ENCODE measurements at places on chromosomes 1 and 21.

DNA sequence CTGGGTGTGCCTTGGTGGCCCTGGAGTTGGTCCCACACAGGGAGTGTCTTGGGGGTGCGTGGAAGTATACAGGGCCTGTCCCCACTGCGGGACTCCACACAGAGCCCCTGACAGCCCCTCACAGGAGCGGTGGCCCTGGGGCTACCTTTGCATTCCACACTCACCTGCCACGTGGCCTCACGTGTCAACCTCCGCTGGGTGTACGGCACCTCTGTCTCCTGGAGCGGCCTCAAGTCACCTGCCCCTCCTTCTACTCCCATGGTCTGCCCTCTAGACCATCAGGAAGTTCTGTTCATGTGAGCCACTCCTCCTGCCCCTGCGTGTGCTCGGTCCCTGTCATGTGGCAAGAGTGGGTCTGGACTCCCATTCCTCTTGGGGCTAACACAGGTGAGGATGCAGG is 58.6 kb downstream of the FAAP20 start:
- no peak for DNase-seq

GRCh38 chr1:243301059-243301458 is 45.2 kb downstream of the SDCCAG8 start:
- DNase-seq, result no peak

GRCh38 chr1:224540535-224540934 is 75.6 kb upstream of the CNIH3 start:
- peak; percentile 19 for DNase-seq

DNA sequence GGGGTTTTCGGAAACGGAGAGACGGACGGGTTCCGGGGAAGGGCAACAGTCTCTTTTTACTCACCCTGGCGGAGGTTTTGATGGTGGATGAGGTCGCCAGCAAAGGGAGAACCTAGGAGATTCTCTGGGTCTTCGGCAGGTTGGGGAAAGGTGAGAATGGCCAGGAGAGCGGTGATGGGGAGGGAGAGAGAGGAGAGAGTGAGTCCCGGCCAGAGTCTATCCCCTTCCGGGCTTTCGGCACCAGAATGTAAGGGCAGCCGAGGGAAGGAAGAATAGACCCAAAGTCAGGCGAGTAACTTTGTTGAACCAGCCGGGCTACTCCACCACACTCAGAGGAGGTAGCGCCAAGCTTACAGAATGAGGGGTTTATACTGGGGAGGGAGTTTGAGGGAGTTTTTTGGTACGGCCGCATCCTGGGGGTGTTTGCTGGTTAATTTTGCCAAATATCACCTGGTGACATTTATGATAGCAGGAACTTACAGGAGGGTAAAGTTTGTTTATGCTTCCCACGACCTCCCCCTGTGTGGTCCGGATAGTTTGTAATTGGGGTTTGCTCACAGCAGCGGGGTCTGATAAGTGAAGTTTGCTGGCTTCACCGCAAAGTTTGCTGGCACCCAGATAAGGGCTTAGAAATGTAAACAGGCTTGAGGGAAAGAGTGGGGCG is 141.1 kb upstream of the ETV3 start:
- no peak for DNase-seq

GRCh38 chr1:237282208-237282783 is 240.3 kb downstream of the RYR2 start:
- no peak for DNase-seq

DNA sequence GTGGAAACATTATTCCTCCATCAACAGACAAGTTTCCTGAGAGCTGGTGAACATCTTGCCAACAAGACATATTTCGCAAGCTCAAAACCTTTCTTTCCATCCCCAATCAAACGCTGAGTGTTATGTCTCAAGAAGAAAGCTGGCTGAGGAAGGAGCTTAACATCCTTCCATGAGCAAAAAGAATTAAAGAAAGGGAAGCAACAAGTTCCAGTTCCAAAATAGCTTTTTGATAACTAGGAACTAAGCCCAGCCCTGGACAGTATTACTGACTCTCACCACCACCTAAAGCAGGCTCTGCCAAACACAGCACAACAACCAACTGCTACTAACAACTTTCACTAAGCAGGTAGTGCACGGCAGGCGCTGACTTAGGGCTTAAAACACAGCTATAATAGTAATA is 50.2 kb downstream of the CAPZB start:
- DNase-seq, result peak; percentile 73

DNA sequence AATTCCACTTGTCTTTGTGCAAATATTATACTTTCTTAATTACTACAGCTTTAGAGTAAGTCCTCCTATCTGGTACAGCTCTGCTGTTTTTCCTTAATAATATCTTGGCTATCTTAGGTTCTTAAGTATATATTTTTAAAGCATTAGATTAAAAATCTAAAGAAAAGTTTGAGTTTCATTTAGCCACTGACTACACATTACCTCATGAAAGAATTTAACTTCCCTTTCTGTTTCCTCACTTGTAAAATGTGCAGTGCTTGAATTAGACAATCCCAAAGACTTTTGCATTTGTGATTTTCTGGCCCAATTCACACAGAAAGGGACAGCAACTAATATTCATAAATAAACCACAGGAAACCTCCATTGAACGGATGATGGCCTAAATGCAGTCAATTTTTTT is 126.4 kb upstream of the SAMSN1 start:
- no peak for DNase-seq

DNA sequence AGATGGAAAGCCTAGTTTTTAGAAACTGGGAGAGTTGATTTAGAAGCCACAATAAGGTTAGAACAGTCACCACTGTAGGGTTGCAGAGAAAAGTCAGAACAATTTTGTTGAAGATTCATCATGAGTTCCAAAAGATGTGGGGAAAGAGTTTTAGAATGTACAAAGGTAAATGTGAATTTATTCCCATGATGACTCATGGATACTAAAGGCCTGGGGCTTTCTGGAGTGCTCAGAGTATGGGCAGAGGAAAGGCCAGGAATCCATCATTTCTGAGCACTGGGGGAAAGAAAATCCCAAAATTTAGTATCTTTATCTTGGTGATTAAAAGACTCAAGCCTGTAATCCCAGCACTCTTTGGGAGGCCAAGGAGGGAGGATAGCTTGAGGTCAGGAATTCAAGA is 17.8 kb downstream of the YBX1 start:
- peak; percentile 27 for DNase-seq

DNA sequence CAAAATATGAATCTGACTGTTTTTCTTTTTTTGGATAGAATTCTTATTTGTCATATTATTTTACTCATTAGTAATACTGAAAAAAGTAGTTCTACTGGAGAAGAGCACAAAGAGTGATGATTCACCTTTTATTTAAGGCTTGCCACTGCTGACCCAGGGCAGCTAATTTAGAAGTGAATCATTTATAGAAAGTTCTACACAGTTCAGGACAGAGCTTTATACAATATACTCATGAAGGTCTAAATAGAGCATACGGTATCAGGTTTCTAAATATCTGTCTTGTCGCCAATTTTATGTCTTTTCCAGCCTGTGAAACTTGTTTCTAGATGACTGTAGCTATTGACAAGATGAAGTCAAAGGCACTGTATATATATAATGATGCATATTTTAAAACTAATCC is 25.0 kb downstream of the GIPC2 start:
- peak; percentile 69 for DNase-seq

DNA sequence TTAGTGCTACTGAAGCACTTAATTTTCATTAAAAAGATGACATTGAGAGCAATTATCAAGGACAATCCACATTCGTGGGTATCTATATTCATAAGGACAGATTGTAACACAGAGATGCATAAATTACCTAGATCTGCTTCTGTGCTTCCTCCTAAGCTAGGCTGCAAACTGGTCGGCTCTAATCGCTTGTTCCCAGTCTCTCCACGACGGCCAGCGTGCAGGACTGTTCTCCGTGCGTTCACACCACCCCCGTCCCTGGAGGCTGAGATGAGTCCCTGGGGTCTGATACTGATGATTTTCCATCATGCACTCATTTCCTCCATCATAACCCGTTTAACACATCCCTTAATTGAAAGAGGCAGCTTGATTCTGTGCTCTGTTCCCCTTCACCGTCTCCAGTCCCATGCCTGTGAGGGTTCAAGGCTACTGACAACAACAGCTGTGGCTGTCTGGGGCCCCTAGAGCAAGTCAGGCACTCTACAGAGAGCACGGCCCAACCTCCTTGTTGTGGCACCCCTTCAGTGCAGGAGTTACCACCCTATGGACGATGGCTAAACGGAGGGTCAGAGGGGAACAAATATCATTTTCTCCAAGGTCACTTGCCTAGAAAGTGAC is 469.6 kb downstream of the NPHP4 start:
- DNase-seq, result no peak

DNA sequence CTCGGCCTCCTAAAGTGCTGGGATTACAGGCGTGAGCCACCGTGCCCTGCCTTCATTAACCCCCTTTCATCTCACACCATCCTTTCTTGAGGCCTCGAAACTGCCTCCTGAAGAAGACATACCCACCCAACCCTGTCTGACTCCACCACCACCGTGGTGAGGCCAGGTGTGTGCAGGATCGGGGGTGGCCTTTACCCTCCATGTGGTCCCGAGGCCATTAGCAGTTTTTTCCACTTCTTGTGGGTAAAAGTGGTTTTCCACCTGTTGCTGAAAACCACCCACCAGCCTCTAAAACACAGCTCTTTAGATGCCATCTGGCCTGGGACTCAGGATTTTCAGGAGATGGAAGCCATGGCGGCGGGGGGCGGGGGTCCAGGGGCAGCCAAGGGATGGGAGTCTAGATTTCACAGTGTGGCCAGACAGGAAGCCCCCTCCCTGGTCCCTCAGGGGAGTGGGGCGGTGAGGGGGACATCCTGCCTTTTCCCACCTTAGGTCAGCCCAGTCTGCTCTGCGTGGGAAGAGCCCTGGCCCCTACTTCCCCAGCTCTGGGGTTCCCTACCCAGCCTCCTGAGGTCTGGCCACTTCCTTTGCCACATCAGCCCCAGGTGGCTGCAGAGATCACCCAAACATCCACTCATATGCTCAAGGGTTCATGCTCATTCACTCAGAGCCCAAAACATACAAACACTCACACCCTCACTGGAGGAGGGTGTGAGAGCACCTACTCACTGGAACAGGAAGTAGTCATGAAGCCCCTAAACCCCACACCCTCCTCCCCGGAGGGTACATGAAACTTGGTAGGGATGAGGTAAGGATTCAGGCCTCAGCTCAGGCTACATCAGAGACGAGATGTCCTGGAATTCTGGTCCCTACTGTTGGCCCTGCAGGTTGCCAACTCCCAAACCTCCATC is 2.3 kb downstream of the FGR start:
- DNase-seq, result no peak

GRCh38 chr1:185562461-185563359 is 171.5 kb upstream of the HMCN1 start:
- DNase-seq, result no peak

GRCh38 chr1:227885648-227886502 is 61.9 kb downstream of the WNT9A start:
- DNase-seq, result peak; percentile 98

GRCh38 chr1:68959461-68960030 is 462.7 kb upstream of the DEPDC1 start:
- DNase-seq, result peak; percentile 16

GRCh38 chr21:46060596-46061061 is 37.3 kb upstream of the COL6A2 start:
- peak; percentile 84 for DNase-seq

DNA sequence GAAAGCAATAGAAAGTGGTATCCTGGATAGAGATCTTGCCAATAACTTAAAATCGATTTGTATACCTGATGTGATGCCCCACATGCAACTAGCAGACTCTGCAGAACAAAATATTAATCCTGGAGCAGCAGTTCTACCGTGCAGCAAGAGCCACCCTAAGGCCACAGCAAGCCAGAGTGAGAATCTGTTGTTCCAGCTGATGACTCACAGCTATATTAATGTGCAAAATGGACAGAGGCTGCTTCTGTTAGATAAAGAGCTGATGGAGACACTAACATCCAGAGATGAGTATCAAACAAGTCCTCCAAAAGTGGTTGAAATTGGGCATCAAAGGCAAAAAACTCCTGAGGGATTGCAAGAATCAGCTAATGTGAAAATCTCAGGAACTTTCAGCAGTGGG is 127.8 kb downstream of the MACF1 start:
- DNase-seq, result no peak

- no peak for DNase-seq
Observed at GRCh38 chr1:7279769-7280168, 491.3 kb upstream of the VAMP3 start.

GRCh38 chr1:223022641-223023473 is 120.2 kb downstream of the TLR5 start:
- DNase-seq, result no peak

DNA sequence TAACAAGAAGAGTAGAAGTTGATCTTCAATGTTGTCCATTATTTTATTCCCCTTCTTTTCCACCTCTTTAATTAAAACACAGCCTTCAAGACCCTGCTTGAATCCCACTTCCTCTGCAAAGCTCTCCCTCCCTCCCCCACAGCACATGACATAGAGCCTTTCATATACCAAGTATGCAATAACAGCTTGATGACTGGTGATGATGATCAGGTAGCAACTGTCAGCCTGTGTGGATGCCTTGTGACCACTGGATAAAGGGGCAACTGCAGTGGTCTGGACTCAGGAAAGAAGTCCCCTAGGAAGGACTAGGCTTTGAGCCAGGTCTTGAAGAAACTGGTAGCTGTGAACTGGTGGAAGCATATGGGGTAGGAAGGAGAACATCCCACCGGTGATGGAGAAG is 53.8 kb upstream of the PRDX6 start:
- no peak for DNase-seq

- DNase-seq, result peak; percentile 31
Observed at GRCh38 chr1:107535091-107535490, 394.3 kb downstream of the NTNG1 start.

- DNase-seq, result no peak
Observed at GRCh38 chr1:54566438-54567141, 18.6 kb downstream of the ACOT11 start.

- peak; percentile 68 for DNase-seq
Observed at GRCh38 chr1:59292562-59292961, 4.3 kb upstream of the FGGY start.

- DNase-seq, result no peak
Observed at GRCh38 chr1:231201979-231202633, 38.9 kb upstream of the GNPAT start.

DNA sequence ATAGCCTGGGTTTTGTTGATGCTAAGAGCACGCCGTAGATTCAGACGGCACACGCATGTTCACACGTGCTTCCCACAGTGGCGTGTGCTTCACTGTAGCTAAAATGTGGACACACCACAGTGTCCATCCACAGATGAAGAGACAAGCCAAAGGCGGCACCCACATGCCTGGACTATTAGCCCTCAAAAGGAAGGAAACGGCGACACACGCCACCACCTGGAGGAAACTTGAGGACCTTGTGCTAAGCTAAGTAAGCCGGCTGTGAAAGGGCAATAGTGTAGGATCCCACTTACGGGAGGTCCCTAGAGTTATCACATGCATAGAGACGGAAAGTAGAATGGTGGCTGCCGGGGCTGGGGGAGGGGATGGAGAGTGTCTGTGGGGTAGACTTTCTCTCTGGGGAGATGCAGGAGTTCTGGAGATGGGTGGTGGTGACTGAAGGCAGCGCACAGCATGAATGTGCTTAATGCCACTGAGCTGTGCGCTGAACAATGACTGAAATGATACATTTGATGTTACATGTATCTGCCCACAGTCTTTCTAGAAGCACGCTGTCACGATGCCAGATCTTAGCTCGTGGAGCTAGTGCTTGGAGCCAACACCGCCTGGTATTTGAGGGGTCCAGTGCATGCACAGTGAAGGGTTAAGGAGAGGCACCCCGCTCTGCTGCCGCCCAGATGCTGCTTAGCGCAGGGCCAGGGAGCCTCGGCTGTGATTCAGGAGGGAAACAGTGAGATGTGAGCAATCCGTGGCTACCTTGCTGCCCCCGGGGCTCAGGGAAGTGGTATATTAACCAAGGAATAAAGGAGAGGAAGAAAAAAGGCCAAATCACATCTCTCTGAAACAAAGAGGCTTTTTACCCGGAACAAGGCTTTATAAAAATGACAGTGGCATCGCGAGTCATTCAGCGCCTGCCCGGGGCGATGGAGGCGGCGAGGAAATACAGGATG is 103.7 kb downstream of the PRDM16 start:
- DNase-seq, result no peak

Data from MCF 10A (cell line).